Right renal pelvis (tissue), 4 donors: ENCODE measurements at places on chromosomes 4 and X. TPM values are rescaled to one million over a fixed set of nuclear protein-coding genes. Genes with fewer than 3 reads are reported as not detected.

GRCh38 chrX:14903891-14904290, 30.7 kb downstream of the MOSPD2 start:
- no peak for DNase-seq

- DNase-seq: peak; percentile 28
These were observed 1.2 kb downstream of the GABRB1 start for GRCh38 chr4:47032405-47033106.

- no peak for DNase-seq
These were observed 68.7 kb upstream of the PCDH19 start for GRCh38 chrX:100478714-100479306.

- no peak for DNase-seq
These were observed 47.6 kb upstream of the PRSS12 start for GRCh38 chr4:118400356-118400755.

The CT45A1 gene
- polyA plus RNA-seq: not detected

The MID1IP1 gene
- polyA plus RNA-seq: 16.2 TPM

The MAGEC1 gene
- not detected for polyA plus RNA-seq

DNA sequence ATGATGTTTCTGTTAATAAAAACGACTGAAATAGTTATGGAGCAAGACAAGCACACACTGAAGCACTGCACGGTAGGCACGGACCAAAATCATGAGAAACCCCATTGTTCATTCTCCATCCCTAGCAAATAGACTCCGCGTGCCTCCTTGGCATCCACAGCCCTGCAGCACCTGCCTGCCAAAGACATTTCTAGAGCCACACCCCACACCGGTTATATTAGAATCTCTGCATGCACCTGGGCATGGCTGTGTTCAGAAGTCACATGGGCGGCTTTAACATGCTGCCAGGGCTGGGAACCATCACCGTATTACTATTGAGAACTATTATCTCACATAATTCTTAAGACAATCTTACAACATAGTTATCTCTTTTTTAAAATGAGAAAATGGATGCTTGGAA, 5.9 kb downstream of the PDLIM3 start:
- DNase-seq: no peak

- DNase-seq: no peak
These were observed 59.3 kb upstream of the PPP1R2C start for GRCh38 chrX:42837101-42837726.

- no peak for DNase-seq
These were observed 10.7 kb downstream of the TEC start for GRCh38 chr4:48258845-48259397.

- no peak for DNase-seq
These were observed 29.5 kb upstream of the TAPT1 start for GRCh38 chr4:16255730-16256129.

The CCDC120 gene
- polyA plus RNA-seq: 11.2 TPM

- DNase-seq: no peak
These were observed 178.4 kb downstream of the MGST2 start for GRCh38 chr4:139844057-139844456.

DNA sequence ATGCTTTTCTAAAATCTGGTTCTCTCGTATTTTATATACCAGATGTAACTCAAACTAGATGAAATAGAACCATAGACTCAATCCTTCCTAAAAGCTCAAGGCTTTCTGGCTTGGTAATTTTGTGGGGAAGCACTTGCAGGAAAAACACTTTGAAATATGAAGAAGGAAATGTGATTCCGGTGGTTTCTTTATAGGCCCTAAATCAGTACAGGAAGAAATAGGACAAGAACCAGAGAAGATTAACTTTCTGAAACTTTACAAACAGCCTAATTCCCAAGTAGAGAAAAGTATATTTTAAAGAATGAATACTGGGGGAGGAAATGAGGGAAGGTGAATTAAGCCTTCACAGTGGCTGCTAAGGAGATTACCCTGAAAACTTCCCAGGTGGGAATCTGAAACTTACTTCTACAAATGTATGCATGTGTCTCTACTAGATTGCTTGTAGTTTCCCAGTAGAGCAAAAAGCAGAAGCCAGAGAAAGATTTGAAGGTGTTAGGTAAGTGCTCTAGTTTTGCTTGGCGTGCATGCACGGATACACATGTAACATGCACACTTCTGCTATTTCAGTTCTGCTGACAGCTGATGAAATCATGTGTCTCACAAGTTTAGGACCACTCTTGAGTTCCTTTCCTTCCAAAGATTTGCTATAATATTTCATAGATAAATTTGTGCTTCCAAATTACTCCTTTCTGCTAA, 92.1 kb downstream of the AFF1 start:
- no peak for DNase-seq

DNA sequence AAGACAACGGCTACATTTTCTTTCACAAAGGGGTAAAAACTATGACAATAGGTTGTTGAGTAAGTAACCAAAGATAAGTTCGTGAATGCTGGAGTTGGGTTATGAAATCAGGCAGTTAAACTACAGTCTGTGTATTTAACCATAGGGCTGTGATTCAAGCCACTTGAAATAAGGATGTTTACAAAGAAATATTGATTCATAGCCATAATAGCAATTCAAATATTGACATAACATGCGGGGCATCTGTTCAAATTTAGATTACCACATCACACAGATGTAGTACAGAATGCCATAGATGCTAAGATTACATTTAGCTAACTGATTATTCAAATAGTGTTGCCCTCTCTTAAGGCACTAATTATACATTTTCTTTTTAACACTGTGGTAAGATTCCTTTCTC, 364.1 kb downstream of the FSTL5 start:
- DNase-seq: no peak

- DNase-seq: no peak
These were observed 56.4 kb downstream of the SPOCK3 start for GRCh38 chr4:167177925-167178324.

GRCh38 chr4:165560941-165561340, 182.1 kb downstream of the CPE start:
- no peak for DNase-seq

DNA sequence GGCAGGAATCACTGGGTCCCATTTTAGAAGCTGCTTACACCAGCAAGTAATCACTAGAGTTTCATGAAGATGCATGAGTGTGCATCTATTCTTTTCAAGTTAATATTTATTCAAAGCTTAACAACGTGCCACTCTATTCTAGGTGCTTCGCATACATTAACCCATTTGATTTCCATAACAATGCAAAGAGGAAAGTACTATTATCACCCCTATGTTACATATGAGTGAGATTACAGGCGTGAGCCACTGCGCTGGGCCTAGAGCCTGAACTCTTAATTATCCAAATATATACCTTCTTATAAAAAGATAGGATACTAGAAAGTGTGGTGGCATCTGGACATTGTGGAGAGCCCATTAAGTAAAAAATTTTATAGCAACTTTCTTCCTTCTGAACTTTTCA, 65.4 kb downstream of the CXCL13 start:
- DNase-seq: no peak

DNA sequence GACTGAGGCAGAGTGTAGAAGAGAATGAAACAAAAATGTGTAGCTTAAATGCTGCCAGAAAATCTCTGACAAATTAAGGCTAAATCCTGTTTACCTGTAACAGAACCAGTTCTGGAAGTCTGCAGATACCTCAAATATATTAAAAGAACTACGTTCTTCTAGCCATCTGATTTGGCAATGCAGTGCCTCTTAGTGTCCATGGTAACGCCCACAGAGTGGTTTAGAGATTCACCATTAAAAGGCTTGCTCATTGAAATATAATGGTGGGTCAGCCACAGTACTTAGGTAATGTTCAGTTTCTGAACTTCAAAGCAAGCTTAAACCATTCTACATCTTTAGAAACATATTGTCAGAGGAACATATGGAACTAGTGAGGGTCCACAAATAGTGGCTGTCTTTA, 23.2 kb upstream of the LUZP4 start:
- no peak for DNase-seq

GRCh38 chrX:3345281-3346191, 916 bp downstream of the MXRA5 start:
- DNase-seq: peak; percentile 15

DNA sequence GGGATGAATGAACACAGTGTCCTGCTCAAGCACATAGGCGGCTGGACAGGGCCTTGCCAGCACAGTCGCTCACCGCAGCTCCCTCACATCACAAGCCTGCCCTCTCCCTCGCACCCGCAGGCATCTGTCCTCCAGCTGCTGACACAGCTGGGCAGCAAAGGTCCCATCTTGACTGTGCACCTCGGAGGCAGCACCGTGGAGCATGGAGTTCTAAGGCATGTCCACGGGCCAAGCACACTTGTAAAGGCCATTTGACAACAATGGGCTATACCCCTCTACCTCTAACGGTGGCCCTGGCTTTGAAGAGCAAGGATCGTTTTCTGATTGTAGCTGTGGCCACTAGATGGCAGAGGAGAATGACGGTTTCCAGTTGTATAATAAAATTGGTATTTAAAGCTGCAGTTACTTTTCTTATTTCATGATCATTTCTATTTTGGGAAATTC, 53.8 kb downstream of the APLN start:
- DNase-seq: no peak

GRCh38 chr4:177292171-177292570, 17.5 kb upstream of the NEIL3 start:
- DNase-seq: no peak

GRCh38 chrX:71439896-71440295, 73.7 kb downstream of the TAF1 start:
- DNase-seq: no peak

The NPNT gene
- 246 TPM for polyA plus RNA-seq

DNA sequence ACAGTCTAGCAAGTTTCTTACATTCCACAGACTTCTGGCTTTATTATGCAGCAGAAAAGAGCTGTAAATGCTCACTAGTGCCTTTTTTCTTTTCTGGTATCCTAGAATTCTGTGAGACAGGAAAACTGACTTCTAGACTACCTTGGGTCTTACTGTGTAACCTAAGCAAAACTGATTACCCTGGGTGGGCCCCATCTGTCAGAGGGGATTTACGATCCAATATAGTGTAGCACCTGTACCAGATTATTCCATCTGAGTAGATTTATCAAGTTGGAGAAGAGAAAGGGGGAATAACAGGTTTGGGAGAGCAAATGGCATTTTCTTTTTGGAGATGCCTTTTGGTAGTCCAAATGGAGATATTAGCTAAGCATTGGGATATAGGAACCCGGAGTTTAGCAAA, 46.7 kb downstream of the FSTL5 start:
- no peak for DNase-seq

- no peak for DNase-seq
These were observed 94.9 kb upstream of the WDR17 start for GRCh38 chr4:175970724-175971123.

GRCh38 chrX:47850901-47851300, 14.2 kb downstream of the ZNF81 start:
- no peak for DNase-seq

The GAGE12J gene
- polyA plus RNA-seq: not detected
